ENCODE measurements at places on chromosomes 3 and 15.

DNA sequence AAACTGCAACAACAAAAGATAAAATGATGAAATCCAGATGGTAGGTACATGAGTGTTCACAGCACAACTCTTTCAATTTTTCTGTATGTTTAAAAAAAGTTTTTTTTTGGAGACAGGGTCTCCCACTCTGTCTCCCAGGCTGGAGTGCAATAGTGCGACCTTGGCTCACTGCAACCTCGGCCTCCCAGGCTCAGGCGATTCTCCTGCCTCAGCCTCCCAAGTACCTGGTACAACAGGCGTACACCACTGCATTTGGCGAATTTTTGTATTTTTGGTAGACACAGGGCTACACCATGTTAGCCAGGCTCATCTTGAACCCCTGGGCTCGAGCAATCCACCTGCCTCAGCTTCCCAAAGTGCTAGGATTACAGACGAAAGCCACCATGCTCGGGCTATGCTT, 18.6 kb downstream of the LRRFIP2 start:
- no peak for DNase-seq

DNA sequence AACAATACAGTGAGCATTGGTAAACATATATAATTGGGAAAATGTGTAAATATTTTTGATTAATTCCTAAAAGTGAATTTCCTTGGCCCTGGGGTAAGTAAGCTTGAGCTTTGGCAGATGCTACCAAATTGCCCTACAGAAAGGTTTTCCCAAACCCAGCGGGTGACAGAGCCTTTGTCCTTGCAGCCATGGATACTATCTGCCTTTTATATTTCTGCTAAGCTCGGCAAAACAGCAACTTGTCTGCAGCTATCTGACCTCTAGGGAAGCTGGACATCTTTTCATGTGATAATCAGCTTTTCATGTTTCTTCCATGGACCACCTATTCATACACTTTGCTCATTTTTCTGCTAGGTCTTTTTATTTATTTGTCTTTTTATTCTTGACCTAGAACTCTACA, 64.7 kb upstream of the SEC22A start:
- DNase-seq = no peak

DNA sequence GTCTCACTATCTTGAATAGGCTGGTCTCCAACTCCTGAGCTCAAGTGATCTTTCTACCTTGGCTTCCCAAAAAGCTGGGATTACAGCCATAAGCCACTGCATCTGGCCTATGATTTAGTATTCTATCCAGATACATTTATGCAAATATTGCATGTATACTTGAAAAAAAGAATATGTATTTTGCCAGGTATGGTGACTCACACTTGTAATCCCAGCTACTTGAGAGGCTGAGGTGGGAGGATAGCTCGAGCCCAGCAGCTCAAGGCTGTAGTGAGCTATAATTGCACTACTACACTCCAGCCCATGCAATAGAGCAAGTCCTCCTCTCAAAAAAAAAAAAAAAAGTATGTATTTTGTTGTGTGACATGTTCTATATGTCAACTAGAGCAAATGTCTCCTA, 54.4 kb downstream of the SLC15A2 start:
- DNase-seq = no peak

DNA sequence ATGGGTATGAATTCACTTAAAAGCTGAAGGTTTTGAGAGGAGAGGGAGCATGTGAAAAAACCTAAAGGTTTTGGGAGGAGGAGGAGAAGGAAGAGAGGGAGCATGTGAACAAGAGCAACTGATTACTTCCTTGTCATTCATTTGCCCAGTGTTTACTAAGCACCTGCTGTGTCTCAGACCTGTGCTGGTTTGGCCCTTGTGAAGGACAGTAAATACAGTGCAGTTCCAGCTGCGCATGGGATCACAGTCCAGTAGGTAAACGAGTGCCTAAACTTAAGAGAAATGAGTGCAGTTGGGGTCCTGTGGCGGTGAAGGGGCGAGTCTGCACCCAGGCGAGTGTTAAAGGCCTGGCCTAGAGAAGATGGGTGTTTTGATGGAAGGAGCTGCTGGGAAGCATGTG, 38.6 kb downstream of the IGF1R start:
- DNase-seq = no peak

DNA sequence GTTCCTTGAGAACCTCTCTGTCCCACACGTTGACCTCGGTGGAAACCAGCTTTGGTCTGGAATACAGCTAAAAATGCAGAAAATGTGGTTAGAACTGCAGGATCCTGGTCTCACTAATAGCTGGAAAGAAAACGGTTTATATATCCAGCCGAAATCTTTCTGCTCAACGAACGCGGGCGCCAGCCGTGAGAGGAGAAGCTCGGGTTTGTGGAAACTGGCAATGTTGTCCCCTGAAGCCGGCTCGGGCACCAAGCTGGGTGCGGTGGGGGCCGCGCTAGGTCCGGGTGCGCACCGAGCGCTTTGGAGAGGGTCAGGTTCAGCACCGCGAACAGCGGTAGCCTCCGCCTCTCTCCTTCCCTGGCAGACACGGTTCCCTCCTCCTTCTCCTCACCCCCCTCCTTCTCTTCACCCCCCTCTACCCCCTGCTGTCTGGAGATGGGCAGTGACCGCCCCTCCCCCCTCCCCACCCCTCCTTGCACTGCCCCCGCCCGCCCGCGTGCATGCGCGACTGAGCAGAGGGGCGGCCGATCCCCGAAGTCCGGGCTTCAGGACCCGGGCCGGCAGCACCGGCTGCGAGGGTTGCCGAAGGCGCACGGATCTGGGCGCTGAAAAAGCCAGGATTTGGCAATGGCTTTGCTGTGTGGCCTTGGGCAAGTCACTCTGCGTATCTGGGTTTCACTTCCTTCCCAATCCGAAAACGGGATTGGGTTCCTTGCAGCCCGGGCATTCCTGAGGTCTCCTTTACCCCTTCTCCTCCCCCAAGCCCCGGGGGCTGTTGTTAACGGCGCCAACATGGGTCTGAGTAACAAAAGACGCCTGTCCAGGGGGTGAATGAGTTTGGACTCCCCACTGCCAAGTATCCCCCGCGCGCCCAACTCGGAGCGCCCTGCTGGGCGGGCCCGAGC, at the start of gene SKOR1:
SKOR1 (plus strand) TSS at position 534 of the 905 bp plus-strand sequence; CDS start at position 628, 94 bp downstream.
- no peak for DNase-seq

DNA sequence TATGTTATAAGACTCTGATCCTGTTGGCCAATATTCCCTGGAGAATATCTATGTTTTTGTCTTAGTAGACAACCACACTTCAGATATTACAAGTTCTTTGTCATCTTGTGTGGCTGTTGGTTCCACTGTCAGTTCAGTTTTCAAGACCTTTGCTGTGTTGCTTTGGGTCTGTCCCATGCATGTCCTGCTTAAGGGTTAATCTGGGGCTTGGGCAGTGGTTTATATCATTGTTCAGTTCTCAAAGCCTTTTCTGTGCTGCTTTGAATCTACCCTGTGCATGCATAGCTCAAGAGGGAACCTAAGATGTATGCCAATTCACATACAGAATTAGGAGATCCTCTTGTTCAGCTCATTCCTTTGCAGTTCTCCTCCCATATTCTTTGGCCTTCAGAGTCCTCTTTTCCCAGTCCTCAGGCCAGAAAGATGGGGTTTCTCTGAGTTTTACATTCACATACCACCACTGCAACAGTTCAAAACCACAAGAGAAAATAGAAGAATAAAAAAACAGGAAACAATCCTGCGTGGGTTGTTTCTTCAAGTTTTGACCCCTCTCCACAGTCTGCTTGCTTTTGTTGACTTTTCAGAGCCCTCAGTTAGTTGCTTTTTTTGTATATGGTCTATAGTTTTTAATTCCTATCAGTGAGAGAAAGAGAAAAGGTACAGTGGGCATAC, 21.6 kb downstream of the BUB1B start:
- DNase-seq = no peak

GRCh38 chr3:25583343-25583742, 81.4 kb downstream of the TOP2B start:
- no peak for DNase-seq

GRCh38 chr3:40213556-40213955, 96.0 kb upstream of the EIF1B start:
- no peak for DNase-seq

- DNase-seq = no peak
These were observed 12.5 kb downstream of the DPH6 start for GRCh38 chr15:35533130-35534110.

DNA sequence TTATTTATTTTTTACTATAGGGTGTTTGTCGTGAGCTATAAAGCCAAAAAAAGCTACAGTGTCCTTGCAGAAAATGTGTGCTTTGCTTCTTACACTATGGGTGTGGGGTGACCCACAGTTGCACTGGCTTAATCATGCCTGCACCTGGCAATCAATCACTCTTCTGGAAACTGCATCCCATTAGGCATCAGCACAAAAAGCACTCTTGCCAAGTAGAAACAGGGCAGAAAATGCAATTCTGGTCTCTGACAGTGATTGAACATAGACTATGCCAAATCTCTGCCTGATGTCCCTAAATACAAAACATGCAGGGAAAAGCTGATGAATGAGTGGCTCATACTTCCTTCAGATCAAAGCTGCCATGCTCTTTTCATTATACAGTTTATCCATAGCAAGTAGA, 30.4 kb upstream of the PLAAT1 start:
- DNase-seq = no peak

DNA sequence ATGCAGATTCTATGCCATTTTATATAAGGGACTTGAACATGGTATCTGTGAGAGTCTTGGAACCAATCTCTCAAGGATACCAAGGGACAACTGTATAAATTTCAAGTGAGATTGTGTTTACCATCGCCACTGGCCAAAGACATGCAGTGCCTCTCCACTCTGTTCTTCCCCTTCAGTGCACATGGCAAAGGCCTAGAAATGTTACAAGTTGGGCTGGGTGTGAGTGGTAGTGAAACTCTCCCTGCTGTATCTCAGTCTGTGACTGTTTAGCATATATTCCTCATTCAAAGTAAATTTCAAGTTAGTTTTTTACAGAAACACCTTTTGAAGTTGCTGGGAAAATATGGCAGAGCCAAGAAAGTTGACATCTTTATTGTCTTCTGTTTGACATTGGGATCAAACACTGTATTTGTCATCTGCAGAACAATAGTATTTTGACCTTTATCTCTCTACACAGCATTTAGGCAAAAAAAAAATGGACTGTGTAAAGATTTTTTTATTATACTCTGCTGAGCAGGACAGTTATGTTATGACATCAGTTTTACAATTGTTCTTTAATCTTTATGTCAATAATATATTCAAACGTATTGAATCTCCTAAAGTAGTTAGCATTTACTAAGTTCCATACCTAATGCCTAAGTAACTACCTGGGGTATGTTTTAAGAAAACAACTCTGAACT, 101.4 kb downstream of the CCNL1 start:
- DNase-seq = no peak

GRCh38 chr15:29183071-29183831, 86.4 kb downstream of the NSMCE3 start:
- DNase-seq = no peak

- DNase-seq = no peak
These were observed 84.1 kb downstream of the LRIG1 start for GRCh38 chr3:66416556-66417304.

- peak; percentile 27 for DNase-seq
These were observed 928 bp downstream of the CEP97 start for GRCh38 chr3:101725194-101725889.
